ENCODE measurements at places on chromosomes 7 and 10.

- no peak for DNase-seq
These were observed 40.1 kb downstream of the LYZL1 start for GRCh38 chr10:29328983-29329382.

- no peak for DNase-seq
These were observed 15.0 kb downstream of the CCDC6 start for GRCh38 chr10:59891349-59891748.

DNA sequence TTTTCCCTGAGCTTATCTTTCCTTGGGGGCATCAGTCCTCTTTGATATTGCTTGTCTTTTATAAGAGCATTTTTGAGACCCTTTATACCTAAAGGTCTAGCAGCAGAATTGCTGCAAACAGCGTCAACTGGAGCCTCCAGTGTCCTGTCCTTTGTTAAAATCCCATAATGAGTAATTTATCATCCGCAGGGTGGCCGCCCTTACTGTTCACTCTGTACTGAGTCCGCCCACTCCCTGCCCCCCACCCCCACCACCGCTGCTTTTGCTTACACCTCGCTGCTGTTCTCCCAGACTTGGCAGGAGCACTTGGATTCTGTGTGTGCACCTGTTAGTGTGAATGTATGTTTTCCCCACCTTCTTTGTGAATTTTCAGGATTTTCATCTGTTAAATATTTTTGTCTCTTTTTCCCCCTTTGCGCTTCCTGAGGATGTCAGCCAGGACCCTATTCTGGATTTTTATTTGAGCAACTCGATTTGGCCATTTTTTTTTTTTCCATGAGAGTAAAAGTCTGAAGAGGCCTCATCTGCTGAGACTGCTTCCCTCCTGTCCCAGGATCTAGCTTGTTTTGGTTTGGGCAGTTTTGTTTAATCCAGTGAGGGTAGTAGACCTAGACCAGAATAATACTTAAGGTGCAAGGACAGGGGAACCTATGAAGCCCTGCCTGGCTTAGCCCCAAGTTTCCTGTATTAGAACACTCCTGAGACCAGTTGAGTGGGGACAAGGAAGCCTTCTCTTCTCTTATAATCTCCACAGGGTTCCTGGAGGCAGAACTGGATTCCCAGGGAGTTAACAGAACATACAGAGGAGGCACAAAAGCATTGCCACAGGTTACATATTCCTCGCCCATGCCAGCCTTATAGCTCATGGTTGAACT lies 8.2 kb downstream of the AGFG2 start:
- DNase-seq: no peak

- DNase-seq: no peak
These were observed 24.4 kb downstream of the GSDME start for GRCh38 chr7:24732646-24733413.

DNA sequence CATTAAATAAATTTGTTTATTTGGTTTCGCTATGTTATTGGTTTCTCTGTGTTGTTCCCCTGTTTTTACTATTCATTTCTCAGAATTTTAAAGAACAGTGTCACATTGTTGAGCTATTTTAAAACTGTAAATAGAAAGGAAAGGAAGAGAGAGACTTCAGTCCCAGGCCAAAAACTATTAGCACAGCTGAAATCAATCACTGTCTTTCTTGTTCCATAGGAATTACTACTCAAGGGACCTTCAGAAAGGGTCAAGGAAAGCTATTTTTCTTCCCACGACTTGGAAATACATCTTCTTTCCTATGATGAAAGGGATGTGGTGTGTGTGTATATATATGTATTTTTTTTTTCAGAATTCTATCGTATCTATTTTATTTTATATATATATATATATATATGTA lies 29.0 kb upstream of the GNAT3 start:
- DNase-seq: no peak

DNA sequence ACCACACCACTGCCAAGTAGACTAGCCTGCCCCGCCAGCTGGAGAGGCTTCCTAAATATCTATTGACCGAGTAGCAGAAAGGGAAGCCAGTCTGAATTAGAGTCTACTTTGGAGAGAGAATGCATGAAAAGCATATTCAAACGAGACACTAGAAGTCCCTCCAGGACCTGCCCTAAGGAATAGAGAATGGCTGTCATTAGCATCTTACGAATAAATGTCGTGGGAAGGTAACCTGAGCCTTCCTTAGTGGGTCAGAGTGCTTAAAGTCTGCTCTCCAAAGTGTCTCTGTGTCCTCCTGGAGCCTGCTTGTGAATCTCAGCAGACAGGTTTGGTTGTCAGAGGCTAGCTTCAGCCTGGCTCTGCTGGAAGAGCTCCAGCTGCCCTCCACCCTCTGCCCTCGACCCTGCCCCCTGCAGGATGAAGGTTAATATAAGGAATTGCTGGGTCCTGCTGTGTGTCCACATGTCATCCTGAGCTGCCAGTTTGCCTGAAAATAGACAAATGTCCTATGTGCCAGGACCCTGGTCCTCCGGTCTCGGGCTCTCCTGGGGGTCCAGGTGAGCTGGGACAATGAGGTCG lies 33.4 kb downstream of the FAM241B start:
- no peak for DNase-seq

Data from stimulated activated effector memory CD8-positive, alpha-beta T cell treated with anti-CD3 and anti-CD28 coated beads, Interleukin-12 subunit alpha, Interleukin-12 subunit beta, amount 100 ng/mL, for 72 hours (primary cell).